ENCODE measurements at places on chromosomes 7 and 10.

DNA sequence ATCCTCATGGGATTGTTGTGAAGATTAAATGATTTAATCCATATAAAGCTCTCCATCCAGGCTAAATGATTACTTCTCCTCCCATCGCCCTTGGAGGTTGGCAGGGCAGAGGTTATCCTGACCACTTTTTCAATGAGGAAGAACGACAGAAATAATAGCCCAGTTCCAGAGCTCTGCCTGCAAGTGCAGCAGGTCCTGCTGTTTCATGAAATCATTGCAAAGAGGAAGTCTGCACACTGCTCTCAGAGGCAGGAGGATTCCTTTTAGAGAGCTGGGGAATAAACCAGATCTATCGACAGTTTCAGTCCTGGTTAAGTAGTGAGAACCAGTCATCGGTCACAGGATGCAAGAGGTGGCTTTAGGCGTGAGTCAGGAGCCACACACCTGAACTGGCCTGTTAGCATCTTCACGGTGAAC, 25.0 kb upstream of the CDH23 start:
- DNase-seq = no peak

- DNase-seq = no peak
Observed at GRCh38 chr7:2604608-2605174, 27.1 kb upstream of the TTYH3 start.

GRCh38 chr7:3578399-3578798, 277.3 kb downstream of the SDK1 start:
- DNase-seq = no peak

GRCh38 chr7:133491846-133492652, 239.2 kb downstream of the EXOC4 start:
- no peak for DNase-seq

GRCh38 chr10:62261666-62262065, 7.0 kb downstream of the RTKN2 start:
- DNase-seq = no peak

DNA sequence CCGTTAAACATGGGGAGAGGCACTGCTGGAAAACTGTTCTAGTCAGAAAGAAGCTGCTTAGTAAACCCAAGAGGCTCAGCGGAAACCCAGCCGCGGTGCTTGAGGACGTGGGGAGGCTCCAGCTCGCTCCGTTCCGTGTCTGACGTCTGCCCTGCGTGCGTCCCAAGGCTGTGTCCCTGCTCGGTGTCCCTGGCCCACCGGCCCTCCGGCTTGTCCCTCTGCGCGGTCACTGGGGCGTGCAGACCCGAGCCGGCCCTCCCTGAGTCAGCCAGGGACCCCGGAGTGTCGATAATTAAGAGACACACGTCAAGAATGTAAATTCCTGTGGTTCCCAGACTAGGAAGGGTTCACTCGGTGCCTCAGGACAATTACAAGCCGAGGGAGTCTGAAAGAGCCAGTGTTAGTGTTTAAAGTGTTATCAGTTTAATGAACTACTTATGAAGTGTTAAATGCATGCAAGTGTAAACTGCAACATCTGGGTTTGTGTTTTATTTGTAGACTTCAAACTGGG, 98.9 kb downstream of the WDR11 start:
- DNase-seq = no peak

- no peak for DNase-seq
Observed at GRCh38 chr10:89846786-89847185, 145.4 kb downstream of the KIF20B start.

- DNase-seq = no peak
Observed at GRCh38 chr7:130397758-130398073, 17.4 kb downstream of the CPA1 start.

GRCh38 chr7:31758755-31759154, 71.7 kb downstream of the PPP1R17 start:
- DNase-seq = no peak

DNA sequence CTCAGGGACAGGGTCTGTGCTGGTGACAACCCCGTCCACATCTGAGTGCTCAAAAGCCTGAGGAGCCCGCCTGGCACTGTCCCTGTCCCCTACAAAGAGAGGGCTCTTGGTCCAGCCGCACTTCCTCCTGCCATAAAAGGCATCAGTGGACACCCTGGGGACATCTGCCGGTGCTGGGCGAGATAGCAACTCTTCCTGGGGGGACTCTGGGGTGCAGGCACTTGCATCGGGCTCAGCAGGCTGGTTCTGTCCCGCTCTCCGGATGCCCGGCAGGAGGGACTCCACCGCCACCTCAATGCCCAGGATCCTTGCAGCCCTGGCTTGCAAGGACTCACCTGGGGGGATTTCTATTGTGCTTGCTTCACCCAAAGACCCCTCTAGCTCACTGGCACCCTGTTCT, 32.8 kb downstream of the JCAD start:
- DNase-seq = no peak

DNA sequence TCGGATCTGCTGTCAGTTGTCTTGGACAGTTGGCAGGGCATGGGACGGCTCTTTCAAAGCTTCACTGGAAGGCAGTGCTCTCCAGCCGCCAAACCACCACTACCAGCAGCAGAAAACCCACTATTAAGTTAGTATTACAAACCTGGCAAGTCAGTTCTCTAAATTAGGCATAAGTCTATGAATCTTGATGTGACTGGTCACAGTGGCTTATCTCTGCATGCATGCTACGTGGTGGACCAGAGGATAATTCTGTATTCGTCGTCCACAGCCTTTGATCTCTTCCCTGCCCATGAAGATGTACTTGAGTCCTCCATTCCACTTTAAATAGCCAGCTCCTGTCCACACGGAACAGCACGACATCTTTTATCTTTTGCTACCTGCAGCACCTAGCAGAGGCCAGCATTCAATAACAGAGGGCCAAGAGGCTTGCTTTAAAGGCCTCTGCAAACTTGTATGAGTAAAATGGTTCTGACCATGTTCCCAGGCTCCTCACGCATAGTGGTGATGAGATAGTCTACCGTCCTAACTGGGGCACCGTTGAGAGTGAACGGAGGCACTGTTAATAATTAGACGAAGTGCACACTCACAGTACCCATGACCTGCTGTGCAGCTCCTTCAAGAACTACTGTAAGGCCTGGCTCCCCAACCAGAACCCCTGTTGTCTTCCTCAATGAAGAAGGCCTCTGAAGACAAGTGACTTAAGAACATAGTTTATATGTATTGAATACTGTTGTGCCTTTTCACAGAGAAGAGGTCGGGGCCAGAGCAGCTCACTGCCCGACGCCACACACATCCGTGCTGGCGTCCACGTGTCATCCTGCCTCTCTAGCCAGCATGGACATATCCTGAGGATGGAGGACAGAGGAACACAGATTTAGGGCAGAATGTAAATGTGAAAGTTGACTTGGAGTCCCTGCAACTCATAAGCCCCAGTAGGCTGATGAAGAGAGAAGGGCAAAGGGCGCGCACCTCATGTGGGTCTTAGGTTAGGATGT, 1.0 kb downstream of the GPR146 start:
- DNase-seq = no peak

GRCh38 chr10:68096913-68097516, 12.3 kb upstream of the MYPN start:
- DNase-seq = no peak

- DNase-seq = no peak
Observed at GRCh38 chr7:14381306-14381705, 391.8 kb upstream of the ETV1 start.

GRCh38 chr10:11313463-11313862, 295.8 kb downstream of the CELF2 start:
- no peak for DNase-seq

DNA sequence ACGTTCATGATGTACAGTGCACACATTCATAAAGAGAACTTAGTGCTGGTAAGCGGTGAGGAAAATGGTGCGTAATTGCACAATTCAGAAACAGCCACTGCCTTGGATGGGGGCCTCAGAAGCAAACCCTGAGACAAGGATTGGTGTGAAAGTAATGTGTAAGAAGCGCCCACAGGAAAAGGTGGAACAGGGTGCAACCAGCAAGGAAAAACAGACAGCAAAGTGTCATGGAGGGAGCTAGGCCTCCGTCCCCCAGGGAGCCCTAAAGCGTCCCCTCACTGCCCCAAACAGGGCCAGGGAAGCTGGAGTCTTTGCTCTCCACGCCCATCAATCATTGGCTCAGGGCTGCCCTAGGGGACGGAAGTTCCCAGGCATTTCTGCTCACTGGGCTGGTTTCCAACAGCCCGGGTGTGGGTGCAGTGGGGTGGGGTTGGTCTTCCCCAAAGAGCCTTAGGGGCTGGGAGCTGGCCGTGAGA, 9.6 kb upstream of the C10orf105 start:
- DNase-seq = no peak

DNA sequence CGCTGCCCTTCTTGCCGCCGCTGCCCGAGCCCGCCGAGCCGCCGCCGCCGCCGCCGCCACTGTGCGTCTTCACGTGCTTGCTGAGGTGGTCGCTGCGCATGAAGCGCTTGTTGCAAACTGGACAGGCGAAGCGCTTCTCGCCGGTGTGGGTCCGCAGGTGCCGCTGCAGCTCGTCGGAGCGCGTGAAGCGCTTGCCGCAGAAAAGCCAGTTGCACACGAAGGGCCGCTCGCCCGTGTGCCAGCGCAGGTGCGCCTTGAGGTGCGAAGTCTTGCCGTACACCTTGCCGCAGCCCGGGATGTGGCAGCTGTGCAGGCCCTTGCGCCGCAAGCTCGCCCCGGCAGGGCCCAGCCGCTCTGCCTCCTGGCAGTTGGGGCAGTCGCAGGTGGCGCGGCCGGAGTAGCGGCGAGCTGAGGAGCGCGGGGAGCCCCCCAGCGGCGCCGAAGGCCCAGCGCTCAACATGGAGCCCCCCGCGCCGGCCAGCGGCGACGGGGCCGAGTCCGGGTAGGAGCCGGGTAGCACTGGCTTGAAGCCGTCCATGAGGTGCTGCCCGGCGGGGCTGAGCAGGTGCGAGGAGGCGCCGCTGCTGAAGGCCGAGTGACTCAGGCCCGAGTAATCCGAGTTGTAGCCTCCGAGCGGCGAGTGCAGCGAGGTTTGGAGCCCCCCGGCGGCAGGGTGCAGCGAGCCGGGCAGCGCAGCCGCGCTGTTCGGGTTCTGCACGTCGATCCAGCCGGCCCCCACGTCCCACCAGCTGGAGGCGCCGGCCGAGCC, 2.1 kb downstream of the SP8 start:
- peak; percentile 28 for DNase-seq

DNA sequence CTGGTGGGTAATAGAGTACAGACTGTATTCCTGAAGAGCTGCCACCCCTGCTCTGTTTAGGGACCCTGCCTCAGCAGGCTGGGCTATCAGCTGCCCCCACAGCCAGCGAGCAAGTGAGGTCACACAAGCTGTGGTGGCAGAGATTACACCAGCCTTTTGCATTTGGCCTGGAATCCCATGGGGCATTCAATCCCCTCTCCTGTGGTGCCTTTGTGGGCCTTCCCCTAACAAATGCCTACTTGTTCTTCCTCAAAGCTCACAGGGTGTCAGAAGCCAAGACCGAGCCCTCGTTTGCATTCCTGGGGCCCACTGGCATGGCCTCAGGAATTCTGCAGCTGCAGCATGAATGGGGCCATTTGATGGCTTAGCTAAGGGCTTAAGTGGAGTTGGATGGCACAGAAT, 212.7 kb upstream of the PHYHIPL start:
- no peak for DNase-seq

- DNase-seq = no peak
Observed at GRCh38 chr10:123965973-123966895, 74.6 kb upstream of the CPXM2 start.

DNA sequence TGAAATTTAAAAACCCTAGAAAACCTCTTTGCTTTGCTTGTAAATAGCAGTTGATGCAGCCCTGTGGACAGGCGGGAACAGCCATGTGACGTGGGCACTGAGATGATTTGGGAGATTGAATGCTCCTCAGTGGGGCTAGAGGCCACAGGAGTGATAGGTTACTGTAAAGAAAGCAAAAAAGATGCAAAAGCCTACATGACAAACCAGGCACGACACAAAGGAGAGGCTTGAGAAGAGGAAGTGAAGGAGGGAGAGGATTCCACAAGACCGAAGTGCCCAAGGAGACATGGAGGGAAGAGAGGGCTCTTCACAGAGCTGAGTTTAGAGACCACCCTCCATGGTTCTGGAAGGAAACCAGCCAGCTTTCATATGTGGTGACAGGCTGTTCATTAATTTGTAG, 25.7 kb downstream of the IKZF1 start:
- no peak for DNase-seq

- no peak for DNase-seq
Observed at GRCh38 chr10:80893256-80893655, 355.6 kb downstream of the SH2D4B start.

DNA sequence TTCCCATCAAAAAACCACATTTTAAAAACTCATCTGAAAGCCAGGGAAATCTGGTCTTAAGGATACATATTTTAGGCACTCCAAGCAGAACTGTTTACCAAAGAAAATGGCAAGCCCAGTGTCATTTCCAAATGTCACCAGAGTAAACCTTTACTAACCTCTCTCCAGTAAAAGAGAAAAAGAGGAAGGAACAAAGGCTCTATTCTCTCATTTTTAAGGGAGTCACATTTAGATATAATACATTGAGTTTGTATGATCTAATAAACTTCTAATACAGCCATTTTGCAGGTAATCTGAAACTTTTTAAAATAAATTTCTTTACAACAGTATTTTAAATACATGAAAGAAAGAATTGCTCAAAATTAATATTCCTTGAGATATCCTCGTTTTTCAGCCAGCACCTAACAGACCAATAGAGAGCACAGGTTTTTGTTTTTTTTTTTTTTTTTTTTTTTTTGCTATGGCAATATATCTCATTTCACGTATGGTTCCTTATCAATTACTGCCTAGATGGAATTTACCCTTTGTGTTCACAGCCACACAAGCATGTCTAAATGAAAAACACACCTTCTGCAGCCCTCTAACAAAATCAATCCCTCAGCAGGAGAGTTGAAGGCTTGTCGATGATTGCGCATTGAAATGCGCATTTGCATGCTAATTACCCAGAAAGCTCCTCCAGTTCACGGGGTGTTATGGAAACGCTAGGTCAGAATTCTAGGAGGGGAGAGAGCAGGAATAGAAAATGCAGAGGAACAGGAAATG, 39.8 kb upstream of the MSRB2 start:
- no peak for DNase-seq

GRCh38 chr7:26627891-26628341, 236.5 kb downstream of the SKAP2 start:
- DNase-seq = peak; percentile 89

DNA sequence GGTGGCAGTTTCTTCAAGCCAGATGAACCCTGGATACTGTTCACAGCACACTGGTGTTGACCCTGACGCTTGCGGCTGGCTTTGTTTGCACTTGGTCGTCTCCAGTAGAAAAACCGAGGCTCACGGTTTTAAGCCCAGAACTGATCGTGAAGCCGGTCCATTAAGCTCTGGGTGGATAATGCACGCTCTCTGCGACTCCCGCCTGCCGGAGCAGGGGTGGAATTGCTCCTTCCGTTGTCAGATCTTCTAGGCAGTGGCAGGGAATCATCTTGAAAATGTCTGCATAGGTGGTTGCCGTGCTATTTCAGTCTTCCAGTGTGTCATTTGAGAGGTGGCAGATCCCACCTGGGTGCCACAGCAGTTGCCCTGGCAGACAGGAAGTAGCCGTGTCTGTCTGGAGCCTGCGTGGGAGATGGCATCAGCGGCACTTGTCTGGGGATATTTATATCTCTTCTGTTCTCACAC, 35.9 kb upstream of the AP5Z1 start:
- peak; percentile 69 for DNase-seq

- no peak for DNase-seq
Observed at GRCh38 chr10:111410740-111411139, 333.9 kb downstream of the ADRA2A start.

- no peak for DNase-seq
Observed at GRCh38 chr7:134643131-134643530, 3.5 kb upstream of the BPGM start.
